Esophagus mucosa (tissue), 1 donor: ENCODE measurements at places on chromosomes 12 and 14. TPM values are rescaled to one million over a fixed set of nuclear protein-coding genes. Genes with fewer than 3 reads are reported as not detected.

DNA sequence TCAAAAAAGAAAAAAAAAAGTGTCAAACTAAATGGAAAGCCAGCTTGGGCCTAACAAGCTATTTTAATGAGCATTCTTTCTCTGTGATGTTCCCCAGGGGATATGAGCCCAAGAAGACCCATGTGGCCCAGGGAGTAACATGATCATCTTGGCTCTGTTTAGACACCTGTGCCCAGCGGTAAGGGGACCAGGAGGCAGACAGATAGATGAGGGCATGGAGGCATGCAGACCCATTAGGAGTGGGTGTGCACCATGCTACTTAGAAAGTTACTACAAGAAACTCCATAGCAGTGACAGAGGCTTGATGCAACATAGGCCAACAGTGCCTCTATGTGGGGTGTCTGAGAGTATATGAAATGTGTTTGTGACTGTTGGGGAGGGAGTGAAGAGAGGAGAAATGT lies 3.1 kb upstream of the CREBL2 start:
- peak; percentile 29 for ATAC-seq

- ATAC-seq = peak; percentile 51
These were observed 69.6 kb downstream of the NT5DC3 start for GRCh38 chr12:103771466-103771865.

Gene MBIP
- 12.5 TPM for total RNA-seq

DNA sequence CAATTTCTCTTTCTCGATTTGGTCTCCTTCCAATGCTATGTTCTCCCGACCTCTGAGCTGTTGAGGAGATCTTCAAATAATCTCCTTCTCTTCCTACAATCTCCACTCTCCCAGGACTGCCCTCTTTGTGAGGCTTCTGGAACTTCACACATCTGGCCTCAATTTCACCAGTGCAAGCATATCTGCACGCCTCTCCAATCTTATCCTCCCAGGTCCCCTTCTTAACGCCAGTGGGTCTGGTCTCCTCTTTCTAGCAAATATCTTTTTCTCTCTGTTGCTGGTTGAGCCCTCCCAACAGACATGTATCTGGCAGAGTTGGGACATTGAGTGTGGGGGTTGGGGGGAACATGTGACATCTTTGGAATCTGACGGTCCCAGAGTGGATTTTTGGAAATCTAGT lies 17.9 kb downstream of the RTL1 start:
- ATAC-seq = no peak

DNA sequence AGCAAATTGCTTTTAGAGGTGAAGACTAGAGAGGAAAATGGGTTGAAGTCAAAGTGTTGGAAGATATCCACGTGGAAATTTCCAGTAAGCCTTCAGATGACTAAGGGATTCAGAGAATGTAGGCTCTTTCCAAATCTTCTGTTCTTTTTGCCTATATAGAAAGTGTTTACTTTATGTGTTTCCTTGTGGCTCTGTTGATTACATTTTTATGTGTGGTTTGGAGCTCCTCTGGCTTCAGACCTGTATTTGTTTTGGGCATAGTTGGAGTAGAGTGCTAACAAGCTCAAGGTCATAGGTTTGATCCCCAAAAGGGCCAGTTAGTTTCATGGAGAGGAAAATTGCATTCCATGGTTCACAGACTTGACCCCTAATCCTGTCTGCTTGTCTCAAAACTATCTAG lies 91.9 kb downstream of the IGF1 start:
- ATAC-seq = no peak
